KBM-7 (cell line): ENCODE measurements at places on chromosomes 6 and 20.

GRCh38 chr6:156508126-156508525 lies 269.1 kb upstream of the ARID1B start:
- no peak for DNase-seq

- no peak for DNase-seq
These were observed 44.9 kb upstream of the FAM83B start for GRCh38 chr6:54801669-54802068.

- DNase-seq: no peak
These were observed 242.2 kb downstream of the NRN1 start for GRCh38 chr6:5764401-5764955.

GRCh38 chr6:97630604-97631003 lies 347.6 kb upstream of the MMS22L start:
- DNase-seq: no peak

DNA sequence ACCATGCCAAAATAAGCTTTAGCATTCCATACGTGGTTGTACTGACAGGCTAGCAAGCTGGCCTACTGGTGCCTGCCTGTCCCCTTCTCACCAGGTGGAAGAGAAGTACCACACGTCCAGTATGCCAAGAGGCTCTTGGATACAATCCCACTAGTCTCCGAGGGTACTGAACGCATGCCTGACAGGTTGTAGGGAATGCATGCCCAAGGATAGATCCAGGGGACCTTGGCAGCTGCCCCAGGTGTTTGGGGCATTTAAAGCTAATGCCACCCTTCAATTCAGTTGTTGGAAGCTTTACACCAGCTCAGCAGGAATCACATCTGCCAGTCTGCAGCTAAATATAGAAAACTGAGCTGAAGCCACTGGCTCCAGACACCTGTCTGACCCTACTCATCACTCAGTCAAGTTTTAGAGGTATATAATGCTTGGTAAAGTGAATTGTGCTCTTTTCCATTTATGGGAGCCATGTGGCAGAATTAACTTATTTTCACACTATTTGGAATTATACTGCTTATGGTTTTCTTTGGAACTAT lies 4.9 kb downstream of the TUBB2B start:
- no peak for DNase-seq

GRCh38 chr6:129748212-129748900 lies 38.4 kb upstream of the ARHGAP18 start:
- DNase-seq: no peak

DNA sequence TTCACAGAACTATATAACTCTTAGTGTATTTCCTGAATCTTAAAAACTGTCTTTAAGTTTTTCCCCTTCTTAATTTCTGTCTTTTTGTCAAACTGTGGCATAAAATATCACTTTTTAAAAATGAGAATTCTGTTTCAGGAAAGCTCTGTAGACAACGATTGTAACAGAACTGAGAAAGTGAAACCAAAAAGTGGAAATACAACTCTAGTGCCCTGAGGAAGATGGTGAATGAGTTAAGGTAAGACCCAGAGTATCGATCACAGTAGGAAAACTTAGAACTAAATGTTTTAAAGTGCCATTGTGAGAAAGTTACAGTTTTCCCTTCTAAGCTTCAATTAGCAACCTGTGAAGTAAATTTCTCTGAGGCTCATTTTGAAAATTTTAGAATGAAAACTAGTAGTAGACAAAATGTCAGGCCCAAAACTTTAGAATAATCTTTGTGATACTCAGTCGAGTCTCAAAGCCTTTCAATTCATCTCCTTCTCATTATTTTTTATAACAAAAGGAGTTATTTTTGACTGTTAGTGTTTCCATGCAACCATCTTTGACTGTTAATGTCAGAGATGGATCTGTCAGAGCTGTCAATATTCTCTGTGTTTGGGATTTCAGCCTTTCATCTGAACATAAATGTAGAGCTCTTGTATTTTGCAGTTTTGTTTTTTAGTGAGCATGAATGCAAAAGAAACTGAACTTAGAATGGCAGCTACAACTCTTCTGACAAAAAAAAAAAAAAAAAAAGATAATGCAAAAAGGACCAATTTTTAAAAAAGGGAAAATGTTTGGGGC lies 19.0 kb upstream of the TRDN start:
- peak; percentile 9 for DNase-seq

GRCh38 chr20:51600950-51601349 lies 58.4 kb upstream of the NFATC2 start:
- DNase-seq: no peak
